ENCODE measurements at places on chromosomes 7 and 10.

- peaks cover 4% of the 10 kb centered on the region for H3K4me1 ChIP-seq
- H3K27me3 ChIP-seq = no peaks in the 10 kb centered on the region
- H3K27ac ChIP-seq = peak overlapping the region; percentile 41
- DNase-seq = no peak
Measured at GRCh38 chr7:110854651-110855050, 236.3 kb upstream of the LRRN3 start.

DNA sequence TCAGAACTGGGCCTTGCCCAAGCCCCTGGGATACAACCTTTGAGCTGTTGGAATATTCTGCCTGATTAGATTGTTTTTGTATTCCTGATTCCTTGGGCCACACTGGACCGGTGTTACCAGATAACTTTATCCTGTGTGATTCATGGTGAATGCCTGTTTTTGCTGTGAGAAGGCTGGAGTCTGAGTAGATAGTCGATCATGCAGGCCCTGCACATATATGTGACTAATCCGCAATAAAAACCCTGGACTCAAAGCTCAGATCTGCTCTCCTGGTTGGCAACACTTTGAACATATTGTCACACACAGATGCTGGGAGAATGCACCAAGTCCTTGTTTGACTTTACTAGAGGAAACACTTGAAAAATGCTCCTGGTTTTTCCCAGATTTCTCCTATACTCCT, 183.9 kb upstream of the MBL2 start:
- H3K27me3 ChIP-seq = no peaks in the 10 kb centered on the region
- DNase-seq = no peak
- no peaks in the 10 kb centered on the region for H3K4me1 ChIP-seq
- H3K36me3 ChIP-seq = no peaks in the 10 kb centered on the region
- H3K27ac ChIP-seq = no peak overlapping the region

GRCh38 chr10:50464004-50464409, 159.7 kb downstream of the SGMS1 start:
- no peaks in the 10 kb centered on the region for H3K27me3 ChIP-seq
- no peak overlapping the region for H3K4me3 ChIP-seq
- DNase-seq = no peak
- peaks cover 14% of the 10 kb centered on the region for H3K4me1 ChIP-seq
- peaks cover 3% of the 10 kb centered on the region for H3K36me3 ChIP-seq
- no peak overlapping the region for H3K27ac ChIP-seq

GRCh38 chr7:55181762-55182161, 162.9 kb downstream of the EGFR start:
- H3K36me3 ChIP-seq = no peaks in the 10 kb centered on the region
- no peak for DNase-seq
- H3K4me3 ChIP-seq = no peak overlapping the region
- peaks cover 45% of the 10 kb centered on the region for H3K27me3 ChIP-seq
- no peak overlapping the region for H3K27ac ChIP-seq
- peaks cover 3% of the 10 kb centered on the region for H3K4me1 ChIP-seq

- peak overlapping the region; percentile 99 for H3K27ac ChIP-seq
- peaks cover 49% of the 10 kb centered on the region for H3K4me1 ChIP-seq
- DNase-seq = no peak
- H3K36me3 ChIP-seq = peaks cover 5% of the 10 kb centered on the region
- H3K4me3 ChIP-seq = peak overlapping the region; percentile 96
Measured at GRCh38 chr7:37342176-37342687, 106.4 kb downstream of the ELMO1 start.

DNA sequence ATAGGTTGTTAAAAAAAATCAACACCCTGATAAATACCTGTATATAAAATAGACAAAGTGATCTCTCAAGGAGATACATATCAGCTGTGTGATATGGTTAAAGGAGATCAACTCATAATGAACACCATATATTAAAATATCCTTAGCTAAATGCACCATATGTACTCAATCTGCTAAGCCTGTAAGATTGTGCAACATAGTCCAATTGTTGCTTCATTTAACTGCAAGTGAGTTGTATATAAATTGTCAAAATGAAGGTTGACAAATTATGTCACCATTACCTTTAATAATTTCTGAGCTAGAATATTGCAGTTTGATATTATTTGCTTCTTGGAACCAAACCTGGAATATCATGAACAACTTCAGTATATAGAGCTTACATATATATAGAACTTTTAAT, 283.7 kb downstream of the MALRD1 start:
- H3K36me3 ChIP-seq = no peaks in the 10 kb centered on the region
- no peak for DNase-seq
- no peaks in the 10 kb centered on the region for H3K27me3 ChIP-seq

GRCh38 chr10:108902619-108903285, 1020.6 kb downstream of the XPNPEP1 start:
- no peaks in the 10 kb centered on the region for H3K27me3 ChIP-seq
- no peak for DNase-seq
- H3K27ac ChIP-seq = no peak overlapping the region
- H3K4me3 ChIP-seq = no peak overlapping the region
- H3K4me1 ChIP-seq = no peaks in the 10 kb centered on the region

- H3K4me3 ChIP-seq = peak overlapping the region; percentile 79
- no peaks in the 10 kb centered on the region for H3K27me3 ChIP-seq
- H3K27ac ChIP-seq = peak overlapping the region; percentile 86
- no peaks in the 10 kb centered on the region for H3K36me3 ChIP-seq
- peaks cover 34% of the 10 kb centered on the region for H3K4me1 ChIP-seq
Measured at GRCh38 chr10:88270061-88270808, 312.9 kb downstream of the RNLS start.

DNA sequence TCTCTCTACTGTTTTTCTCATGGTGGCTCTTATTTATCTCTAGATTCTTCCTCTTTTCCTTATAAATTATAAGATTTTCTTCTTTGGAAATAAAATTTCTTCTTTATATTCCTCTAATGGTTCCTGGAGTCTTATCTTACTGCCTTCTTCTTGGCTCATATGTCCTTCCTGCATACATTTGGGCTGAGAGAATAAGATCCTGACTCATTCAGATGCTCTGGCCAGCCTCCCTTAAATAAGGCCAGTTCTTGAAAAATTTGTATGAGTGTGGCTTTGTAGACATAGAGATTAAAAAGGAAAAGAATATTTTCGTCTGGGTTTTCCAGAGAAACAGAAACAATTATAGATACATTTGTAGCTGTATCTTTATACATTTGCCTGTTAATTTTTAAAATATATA, 411.3 kb downstream of the KIF20B start:
- no peak for DNase-seq
- H3K4me1 ChIP-seq = no peaks in the 10 kb centered on the region
- H3K27ac ChIP-seq = no peak overlapping the region
- H3K27me3 ChIP-seq = no peaks in the 10 kb centered on the region
- H3K36me3 ChIP-seq = no peaks in the 10 kb centered on the region

DNA sequence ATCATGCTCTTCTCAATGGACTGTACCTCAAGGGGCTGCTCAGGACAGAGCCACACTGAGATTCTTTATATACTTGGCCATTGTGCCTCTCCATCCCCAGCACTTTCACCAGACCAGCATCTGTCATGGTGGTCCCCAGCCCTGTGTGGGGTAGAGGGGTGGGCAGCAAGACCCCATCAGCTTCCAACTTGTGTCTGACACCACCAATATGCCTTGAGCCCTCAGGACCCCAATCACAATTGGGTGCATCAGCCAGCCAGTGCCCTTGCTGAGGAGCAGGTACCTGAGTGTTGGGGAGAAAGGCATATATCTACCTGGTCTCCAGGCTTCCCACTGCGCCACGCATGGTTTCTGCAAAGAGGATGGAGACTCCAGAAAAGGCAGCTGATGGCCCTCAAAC, 56.3 kb downstream of the GRID1 start:
- no peak overlapping the region for H3K4me3 ChIP-seq
- H3K4me1 ChIP-seq = no peaks in the 10 kb centered on the region

DNA sequence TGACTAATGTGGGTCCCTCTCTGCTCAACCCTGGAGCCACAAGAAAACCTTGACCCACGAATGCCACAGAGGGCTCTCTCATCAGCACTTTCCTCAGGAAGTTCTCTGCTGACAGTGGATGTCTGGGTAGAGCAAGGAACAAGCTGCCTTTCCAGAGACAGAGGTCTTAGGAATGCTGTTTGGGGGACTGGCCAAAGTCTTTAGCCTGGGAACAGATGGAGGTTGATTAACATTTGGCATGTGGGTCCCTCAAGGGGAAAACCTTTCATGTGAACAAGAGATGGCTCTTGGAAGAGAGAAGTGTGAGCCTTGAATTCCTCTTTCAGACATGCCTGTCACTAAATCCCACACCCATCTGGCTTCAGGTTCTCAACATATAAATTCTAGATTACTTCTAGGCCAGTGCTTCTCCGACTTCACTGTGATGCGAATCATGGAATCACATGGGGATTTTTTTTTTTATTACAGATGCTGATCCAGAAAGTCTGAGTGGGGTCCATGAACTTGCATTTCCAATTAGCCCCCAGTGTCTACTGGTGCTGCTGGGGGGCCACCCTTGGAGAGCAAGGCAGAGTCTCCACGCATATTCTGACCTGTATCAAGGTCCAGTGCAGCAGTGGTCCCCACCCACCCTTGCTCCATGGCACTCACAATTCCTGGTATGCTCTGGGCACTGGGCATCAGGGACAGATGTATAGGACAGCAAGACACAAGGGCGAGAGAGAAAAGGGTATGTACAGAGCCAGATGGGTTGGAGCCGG, 360.4 kb downstream of the CXCL12 start:
- H3K4me1 ChIP-seq = no peaks in the 10 kb centered on the region
- H3K36me3 ChIP-seq = peaks cover 2% of the 10 kb centered on the region
- peaks cover 50% of the 10 kb centered on the region for H3K27me3 ChIP-seq
- DNase-seq = no peak
- H3K4me3 ChIP-seq = no peak overlapping the region
- no peak overlapping the region for H3K27ac ChIP-seq

- H3K36me3 ChIP-seq = no peaks in the 10 kb centered on the region
- no peak overlapping the region for H3K4me3 ChIP-seq
- no peak for DNase-seq
- no peaks in the 10 kb centered on the region for H3K27me3 ChIP-seq
- no peak overlapping the region for H3K27ac ChIP-seq
Measured at GRCh38 chr7:40733114-40733513, 598.3 kb downstream of the SUGCT start.

DNA sequence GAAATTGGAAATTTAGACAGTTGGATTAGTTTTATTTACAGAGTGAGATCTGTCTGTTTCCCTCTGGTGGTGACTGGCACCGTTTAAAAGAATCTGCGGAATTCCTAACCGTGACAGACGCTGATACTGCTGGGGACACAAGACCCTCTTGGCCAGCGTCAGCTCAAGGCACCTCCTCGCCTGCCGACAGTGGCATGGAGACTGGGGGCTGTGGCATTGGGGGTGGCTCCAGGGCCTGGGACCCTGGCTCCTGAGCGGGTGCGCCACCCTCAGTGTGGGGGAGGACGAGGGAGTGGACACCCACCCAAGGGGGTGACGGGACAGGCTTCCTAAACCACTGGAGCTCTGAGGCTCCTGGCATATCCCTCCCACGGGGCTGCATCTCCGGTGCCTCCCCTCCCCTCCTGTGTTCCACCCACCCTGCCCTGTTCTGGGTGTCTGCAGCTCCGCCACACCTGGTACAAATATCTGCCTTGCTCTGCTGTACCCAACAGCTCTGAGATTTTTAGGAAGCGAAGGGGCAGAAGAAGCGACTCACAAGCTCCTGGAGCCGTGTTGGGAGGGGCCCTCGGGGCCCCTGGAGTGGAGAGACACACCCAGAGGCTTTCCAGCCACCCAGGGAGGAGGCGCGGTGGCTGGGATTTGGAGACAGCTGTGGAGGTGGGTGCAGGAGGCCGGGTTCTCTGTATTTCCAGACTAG, 178.7 kb downstream of the DNAJB6 start:
- H3K27ac ChIP-seq = no peak overlapping the region
- peaks cover 7% of the 10 kb centered on the region for H3K4me1 ChIP-seq
- no peaks in the 10 kb centered on the region for H3K36me3 ChIP-seq
- DNase-seq = no peak

- no peaks in the 10 kb centered on the region for H3K36me3 ChIP-seq
- peaks cover 38% of the 10 kb centered on the region for H3K4me1 ChIP-seq
- H3K27me3 ChIP-seq = no peaks in the 10 kb centered on the region
- peak overlapping the region; percentile 57 for H3K27ac ChIP-seq
Measured at GRCh38 chr7:135831455-135832195, 83.0 kb upstream of the FAM180A start.

DNA sequence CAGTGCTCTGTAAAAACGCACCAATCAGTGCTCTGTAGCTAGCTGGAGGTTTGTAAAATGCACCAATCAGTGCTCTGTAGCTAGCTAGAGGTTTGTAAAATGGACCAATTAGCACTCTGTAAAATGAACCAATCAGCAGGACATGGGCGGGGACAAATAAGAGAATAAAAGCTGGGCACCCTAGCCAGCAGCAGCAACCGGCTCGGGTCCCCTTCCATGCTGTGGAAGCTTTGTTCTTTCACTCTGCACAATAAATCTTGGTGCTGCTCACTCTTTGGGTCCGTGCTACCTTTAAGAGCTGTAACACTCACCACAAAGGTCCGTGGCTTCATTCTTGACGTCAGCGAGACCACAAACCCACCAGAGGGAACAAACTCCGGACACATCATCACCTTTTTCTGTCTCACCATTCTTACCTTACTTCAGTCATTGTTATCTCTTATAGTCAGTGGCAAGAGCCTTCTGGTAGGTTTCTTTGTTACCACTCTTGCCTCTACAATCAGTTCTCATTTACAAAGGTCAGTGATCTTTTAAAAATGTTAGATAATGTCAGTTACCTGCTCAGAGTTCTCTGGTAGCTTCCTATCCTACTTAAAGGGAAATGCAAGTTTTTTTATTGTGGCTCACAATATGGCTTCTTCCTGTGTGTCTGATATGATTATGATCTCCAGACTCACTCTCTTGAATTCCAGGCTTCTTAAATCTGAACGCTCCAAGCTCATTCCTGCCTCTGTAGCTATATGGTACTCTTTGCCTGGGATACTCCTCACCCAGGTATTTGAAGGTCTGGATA, 4.5 kb downstream of the STAM start:
- peaks cover 50% of the 10 kb centered on the region for H3K4me1 ChIP-seq
- no peaks in the 10 kb centered on the region for H3K27me3 ChIP-seq
- DNase-seq = peak; percentile 16
- H3K4me3 ChIP-seq = peak overlapping the region; percentile 71
- peaks cover 2% of the 10 kb centered on the region for H3K36me3 ChIP-seq

DNA sequence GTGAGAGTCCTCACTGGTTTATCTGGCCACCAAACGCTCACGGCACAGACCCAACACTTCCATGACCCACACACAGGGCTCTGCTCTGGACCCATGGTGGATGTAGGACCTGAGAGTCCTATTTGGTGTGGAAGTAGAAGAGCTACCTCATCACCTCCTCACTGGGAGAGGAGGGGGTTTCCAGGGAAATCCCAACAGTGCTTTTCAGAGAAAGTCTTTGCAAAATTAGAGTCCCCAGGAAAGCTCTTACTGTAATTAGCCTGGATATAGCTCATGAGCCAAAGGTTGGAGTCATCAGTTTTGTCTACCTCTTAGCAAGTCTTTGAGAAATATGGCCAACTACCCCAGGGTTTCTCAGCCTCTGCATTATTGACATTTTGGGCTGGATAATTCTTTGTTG, 34.7 kb upstream of the TARP start:
- no peaks in the 10 kb centered on the region for H3K27me3 ChIP-seq
- H3K4me3 ChIP-seq = no peak overlapping the region
- no peaks in the 10 kb centered on the region for H3K36me3 ChIP-seq
- no peak for DNase-seq
- no peaks in the 10 kb centered on the region for H3K4me1 ChIP-seq
- H3K27ac ChIP-seq = no peak overlapping the region
